Right cardiac atrium (tissue), 5 donors: ENCODE measurements at places on chromosomes 6 and 20. TPM values are rescaled to one million over a fixed set of nuclear protein-coding genes. Genes with fewer than 3 reads are reported as not detected.

The GRIK2 gene
- total RNA-seq: 17.2 TPM

The CD24 gene
- total RNA-seq: not detected

- no peak for DNase-seq
Observed at GRCh38 chr20:20455926-20456325, 88.0 kb downstream of the INSM1 start.

GRCh38 chr20:2920473-2920872 is 47.2 kb downstream of the PTPRA start:
- DNase-seq: no peak

DNA sequence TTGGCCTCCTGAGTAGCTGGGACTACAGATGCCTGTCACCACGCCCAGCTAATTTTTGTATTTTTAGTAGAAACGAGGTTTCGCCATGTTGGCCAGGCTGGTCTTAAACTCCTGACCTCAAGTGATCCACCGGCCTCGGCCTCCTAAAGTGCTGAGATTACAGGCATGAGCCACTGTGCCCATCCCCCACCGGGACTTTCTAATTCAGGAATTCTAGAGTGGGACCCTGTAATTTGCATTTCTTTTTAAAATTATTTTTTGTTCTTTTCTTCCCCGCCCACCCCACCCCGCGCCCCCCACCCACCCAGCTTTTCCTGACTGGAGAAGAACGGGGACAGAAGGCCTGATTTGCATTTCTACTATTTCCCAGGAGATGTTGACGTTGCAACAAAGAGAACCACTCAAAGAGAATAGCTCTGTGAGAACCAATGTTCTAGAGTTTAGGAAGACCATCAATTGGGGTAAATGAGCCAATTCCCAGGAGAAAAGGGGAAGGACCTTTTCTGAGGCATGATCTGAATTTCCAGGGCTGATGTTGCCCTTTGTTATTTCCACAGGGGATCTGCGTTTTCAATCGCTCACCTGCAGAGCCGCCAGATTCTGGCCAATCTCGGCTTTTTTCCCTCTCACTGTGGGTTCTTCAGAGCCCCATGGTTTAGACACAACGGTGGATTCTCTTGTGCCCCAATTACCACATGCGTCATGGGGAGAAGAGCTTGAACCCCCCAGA is 33.2 kb upstream of the TFAP2C start:
- no peak for DNase-seq

GRCh38 chr6:157428427-157429202 is 47.6 kb downstream of the ZDHHC14 start:
- DNase-seq: no peak

DNA sequence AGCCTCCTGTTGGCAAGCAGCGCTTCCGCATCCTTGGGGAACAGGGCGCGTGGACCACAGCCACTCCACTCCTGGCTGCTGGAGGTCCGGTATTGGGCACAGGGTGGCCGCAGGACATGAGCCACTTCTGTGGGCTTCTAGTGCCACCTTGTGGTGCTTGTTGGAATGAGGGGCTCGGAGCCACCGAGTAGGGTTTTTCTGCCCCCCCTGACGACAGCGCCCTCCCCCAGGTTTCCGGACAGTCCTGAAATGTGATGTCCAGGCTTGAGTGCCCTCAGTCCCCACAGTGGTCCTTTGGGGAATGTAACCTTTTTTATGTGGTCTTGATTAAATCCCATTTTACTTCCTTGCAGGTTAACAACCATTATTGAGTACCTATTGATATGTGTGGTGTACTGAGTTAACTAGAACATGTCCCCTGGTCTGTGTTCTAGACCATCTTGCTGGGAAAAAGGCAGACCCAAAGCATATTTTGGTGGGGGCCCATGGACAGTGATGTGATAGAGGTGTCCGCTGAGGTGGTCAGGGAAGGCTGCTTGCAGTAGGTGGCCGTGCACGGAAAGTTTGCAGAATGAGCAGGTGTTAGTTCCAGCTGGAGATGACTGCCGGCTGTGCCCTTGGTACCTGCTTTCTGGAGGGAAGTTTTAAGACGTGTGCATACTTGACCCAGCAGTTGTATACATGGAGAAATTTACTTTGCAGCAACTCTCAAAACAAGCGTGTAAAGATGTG is 70.0 kb downstream of the PTPN1 start:
- peak; percentile 88 for DNase-seq

GRCh38 chr6:168385037-168385759 is 55.8 kb upstream of the SMOC2 start:
- DNase-seq: no peak
